ENCODE measurements at places on chromosomes 5 and 9.

GRCh38 chr9:131096269-131097125 lies at the start of gene AIF1L:
TSS of gene AIF1L (plus strand) at chr9:131096531. CDS start at chr9:131096630, 99 bp downstream.
- no peak for DNase-seq

- DNase-seq = no peak
Observed at GRCh38 chr5:31911291-31912265, 262.5 kb downstream of the GOLPH3 start.

DNA sequence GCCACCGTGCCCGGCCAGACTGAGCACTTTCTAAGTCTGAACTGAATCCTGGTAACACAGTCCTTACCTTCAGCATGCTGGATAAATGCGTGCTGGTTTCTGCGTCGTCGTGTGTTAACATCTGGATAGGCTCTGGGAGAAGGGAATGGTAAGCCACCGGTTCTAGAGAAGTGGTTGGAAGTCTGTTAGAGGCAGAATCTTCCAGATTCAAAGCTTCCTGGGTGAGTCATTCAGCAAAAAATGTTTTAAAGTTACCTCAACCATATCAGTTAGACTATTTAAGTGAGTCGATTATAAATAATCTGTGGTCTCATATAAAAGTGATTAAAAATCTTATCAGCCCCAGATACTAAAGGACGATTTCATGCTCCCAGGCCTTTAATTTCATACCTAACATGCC lies 256.5 kb upstream of the NFIL3 start:
- DNase-seq = peak; percentile 35

GRCh38 chr5:35919191-35919590 lies 19.2 kb downstream of the CAPSL start:
- DNase-seq = peak; percentile 98

GRCh38 chr9:75683591-75683990 lies 206.9 kb upstream of the PCSK5 start:
- DNase-seq = no peak

DNA sequence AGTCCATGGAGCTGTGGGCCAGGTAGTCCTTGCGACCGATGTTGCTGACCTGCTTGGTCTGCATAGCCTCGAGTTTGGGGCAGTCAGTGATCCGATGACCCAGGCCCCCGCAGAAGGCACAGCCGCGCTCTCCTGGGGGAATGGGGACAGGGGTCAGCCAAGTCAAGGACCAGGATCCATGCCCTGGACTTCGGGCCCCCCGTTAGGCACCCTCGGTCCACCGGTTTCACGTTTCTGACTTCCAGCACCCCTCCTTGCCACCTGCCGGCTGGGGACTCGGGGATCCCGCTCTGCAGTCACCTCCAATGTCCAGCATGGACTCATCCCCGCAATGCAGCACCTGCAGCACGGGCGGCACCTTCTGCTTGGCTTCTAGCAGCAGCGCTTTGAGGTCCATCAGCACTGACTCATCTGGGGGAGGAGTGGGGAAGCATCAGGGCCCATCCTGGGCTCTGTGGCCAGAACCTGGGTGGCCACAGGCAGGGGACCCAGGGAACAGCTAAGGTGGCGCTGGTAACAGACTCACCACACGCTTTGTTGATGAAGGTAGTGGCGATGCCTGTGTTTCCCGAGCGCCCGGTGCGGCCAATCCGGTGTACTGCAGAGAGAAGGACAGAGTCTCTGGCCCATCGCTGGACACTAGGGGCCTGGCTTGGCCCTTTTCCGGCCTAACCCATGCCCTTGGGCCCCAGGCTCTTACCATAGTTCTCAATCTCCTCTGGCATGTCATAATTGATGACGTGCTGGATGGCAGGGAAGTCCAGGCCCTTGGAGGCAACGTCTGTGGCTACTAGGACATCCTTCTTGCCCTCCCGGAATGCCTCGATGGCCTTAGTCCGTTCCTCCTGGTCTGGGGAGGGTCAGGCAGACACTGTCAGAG lies 2.4 kb upstream of the DOK3 start:
- DNase-seq = no peak

DNA sequence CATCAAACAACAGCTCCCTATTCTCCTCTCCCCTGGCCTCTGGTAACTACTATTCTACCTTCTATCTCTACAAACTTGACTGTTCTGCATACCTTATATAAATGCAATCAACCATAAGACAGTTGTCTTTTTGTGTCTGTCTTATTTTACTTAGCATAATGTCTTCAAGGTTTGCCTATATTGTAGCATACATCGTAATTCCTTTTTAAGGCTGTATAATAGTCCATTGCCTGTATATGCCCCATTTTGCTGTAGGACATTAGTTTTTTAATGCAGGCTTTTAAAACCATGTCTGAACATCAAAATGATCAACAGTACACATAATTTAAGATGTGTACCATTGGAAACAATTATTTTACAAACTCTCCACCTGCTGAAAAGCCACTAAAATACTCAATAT lies 12.4 kb downstream of the ANKH start:
- DNase-seq = no peak

- DNase-seq = no peak
Observed at GRCh38 chr5:5348135-5348534, 74.3 kb upstream of the ICE1 start.

GRCh38 chr9:116674210-116674980 lies 12.7 kb upstream of the TRIM32 start:
- no peak for DNase-seq

DNA sequence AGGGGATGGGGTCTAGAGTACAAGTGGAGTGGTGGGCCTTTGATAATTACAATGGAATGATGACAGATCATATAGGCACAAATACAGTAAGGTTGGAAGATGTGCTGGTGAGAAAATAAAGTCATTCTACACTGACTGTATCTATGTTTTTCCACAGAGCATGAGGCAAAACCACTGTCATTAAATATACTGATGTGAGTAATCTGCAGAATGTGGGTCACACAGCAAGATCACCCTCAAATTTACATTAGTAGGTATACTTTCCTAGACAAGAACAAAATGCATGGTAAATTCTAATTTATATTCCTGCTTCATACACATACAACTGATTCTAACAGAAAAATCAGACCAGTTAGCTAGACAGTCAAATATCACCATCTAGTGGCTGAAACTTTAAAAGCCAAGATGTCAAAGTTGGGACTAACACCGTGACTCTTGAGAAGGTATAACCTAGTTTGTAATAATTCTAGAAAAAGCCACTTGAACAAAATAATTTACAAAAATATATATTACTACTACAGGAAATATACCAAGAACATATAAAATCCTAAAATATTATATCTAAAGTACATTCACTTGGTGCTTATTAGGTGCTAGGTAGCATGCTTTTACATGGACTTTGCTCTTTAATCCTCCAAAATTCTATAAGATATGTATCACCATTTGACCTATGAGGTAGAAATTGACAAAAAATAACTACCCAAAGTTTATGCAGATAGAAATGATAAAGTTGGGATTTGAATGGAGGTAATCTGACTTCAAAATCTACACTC lies 19.5 kb downstream of the TTC33 start:
- DNase-seq = peak; percentile 58

DNA sequence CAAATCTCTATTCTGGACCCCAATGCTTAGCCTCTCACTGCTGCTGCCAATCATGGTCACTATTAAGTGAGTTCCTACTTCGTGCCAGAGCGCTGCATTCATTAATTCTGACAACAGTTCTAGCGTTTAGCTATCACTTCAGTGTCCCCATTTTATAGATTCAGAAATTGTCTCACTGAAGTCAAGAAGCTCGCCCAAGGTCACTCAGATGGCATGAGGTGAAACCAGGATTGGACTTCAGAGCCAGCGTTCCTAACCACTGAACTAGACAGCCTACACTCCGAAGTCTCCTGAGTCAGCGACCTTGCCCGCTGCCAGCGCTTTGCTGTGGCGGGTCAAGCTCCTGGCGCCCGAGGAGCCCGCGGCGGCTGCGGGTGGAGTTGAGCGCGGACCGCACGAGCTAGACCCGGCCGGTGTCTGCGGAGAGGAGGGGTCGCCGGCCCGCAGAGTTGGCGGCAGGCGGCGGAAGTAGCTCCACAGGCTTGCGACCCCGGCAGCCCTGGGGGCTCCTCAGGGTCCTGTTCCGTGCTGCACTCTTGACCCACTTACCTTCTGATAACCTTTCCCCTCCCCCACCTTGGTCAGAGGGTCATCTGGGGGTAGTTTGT lies 2.1 kb upstream of the GABRB2 start:
- no peak for DNase-seq

- no peak for DNase-seq
Observed at GRCh38 chr9:99762470-99762869, 59.2 kb upstream of the NR4A3 start.

GRCh38 chr5:179731791-179732411 lies 721 bp upstream of the MAML1 start:
- peak; percentile 83 for DNase-seq

DNA sequence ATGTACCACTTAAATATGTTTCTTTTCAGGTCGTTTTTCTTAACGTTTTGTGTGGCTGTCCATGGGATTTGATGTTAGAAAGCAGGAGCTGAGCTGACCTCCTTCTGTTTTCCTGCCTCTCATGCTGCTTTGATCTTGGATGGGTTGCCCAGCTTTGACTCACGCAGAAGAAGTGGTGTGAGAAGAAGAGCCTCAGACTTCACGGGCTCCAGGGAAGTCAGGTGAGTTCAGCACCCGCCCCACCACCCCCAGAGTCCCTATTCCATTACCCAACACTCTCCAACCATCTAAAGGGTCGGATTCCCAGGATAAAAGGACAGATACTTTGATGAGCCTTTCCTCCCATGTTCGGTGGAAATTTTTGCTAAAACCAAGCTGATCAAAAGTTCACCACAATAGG lies 373.4 kb downstream of the IRX2 start:
- DNase-seq = no peak

GRCh38 chr5:137563646-137564397 lies 64.7 kb upstream of the SPOCK1 start:
- peak; percentile 98 for DNase-seq

- DNase-seq = no peak
Observed at GRCh38 chr5:110612794-110613247, 113.7 kb downstream of the TMEM232 start.

DNA sequence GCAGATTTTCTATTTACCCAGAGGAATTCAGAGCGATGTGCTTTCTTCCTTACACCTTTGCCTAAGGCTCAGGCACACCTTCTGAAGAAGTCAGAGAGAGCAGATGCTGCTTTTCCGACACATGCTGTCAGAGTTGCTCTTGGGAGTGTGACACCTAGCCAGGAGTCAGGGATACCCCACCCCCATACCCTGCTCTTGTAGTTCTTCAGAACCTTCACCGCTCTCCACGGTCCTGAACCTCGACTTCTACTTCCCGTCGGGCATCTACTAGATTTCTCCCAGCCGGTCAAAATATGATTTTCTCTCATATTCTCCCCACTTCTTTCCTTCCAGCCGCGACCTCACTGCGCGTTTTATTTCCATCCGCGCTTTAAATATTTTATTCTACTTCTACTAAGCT lies 1.7 kb downstream of the GRIN3A start:
- DNase-seq = peak; percentile 15

DNA sequence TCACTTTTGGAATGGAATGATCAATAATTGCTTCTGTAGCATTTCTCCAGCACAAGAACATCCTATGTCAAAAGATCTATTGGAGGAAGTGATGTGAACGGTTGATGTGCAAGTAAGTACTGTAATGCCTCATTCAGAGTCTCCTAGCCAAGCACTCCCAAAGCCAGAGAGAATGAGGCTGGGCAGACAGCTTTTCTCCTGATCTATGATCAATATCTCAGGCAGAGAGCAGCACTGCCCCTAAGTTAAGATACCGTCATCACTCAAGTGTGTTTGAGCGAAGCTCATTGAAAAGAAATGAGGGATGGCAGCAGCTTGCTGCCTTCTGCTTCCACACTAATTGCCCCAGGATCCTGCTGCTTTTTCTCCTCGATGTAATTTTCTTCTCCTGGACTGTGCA lies 324.1 kb upstream of the GRAMD2B start:
- no peak for DNase-seq

- DNase-seq = no peak
Observed at GRCh38 chr5:166595274-166595951, 1696.0 kb upstream of the WWC1 start.

- no peak for DNase-seq
Observed at GRCh38 chr5:136166909-136167308, 26.1 kb downstream of the SMIM32 start.

- no peak for DNase-seq
Observed at GRCh38 chr5:139371482-139372435, 11.3 kb downstream of the SLC23A1 start.

- DNase-seq = peak; percentile 71
Observed at GRCh38 chr9:106467113-106467864, 395.7 kb upstream of the ZNF462 start.

GRCh38 chr9:78620764-78621163 lies 323.8 kb downstream of the PSAT1 start:
- peak; percentile 87 for DNase-seq

DNA sequence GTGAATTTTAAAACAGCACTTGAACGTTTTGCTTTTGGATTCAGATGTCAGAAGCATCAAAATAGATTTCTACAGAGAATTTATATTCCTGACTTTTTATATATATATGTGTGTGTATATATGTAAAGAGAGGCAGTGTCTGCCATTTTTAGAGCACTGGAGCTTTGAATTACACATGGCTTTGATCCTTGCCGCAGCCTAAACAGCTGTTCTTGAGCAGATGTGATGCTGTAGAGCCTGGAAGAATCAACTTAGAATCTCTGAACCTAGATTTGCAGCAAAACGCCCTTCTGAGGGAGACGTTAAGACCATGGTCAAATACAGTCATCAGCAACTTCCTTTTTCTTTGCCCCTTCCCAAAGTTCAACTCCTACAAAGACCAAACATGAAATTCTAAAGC lies 21.7 kb upstream of the C5orf47 start:
- DNase-seq = no peak

DNA sequence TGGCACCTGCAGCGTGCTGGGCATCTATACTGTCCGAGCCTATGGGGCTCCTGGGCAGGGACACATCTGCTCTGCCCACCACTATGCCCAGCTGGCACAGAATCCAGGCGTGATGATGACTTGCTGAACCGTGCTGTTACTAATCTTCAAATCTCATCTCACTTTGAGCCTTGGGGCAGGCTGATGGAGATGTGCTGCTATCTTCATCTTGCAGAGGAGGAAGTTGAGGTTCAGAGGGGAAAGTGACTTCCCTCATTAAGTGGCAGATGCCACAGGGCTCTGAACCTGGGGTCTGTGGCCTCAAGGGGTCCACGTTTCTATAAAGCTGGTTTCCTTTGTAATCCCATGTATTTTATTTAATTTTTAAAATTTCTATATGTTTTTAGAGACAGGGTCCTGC lies 4.7 kb downstream of the SLC2A6 start:
- no peak for DNase-seq

- no peak for DNase-seq
Observed at GRCh38 chr5:157188270-157188669, 7.6 kb downstream of the ITK start.

DNA sequence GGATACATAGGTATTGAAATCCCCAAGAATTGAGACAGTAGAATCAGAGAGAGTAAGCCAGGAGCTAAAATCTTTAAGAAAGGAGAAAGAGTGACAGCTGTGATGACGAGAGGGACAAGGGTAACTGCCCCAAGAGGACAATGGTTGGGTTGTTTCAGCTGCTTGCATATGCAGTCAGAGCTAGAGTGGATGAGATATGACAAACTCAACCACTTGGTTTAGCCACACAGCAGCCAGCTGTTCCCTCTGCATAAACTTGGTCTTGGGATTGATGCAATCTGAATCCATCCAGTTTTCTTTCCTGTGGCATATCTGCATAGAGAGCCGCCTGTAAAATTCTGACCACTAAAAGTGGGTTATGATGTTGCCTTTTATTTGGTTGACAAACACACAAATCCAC lies 100.7 kb downstream of the ZNF622 start:
- no peak for DNase-seq

- DNase-seq = no peak
Observed at GRCh38 chr5:30736669-30737068, 456.8 kb upstream of the CDH6 start.

- no peak for DNase-seq
Observed at GRCh38 chr5:124337996-124338395, 408.4 kb downstream of the ZNF608 start.

GRCh38 chr5:137639645-137640044 lies 96.2 kb downstream of the KLHL3 start:
- DNase-seq = no peak
